ENCODE measurements at places on chromosomes 2 and 18. TPM values are rescaled to one million over a fixed set of nuclear protein-coding genes. Genes with fewer than 3 reads are reported as not detected.

The XRCC5 gene
- total RNA-seq, result 189 TPM

The GPN1 gene
- total RNA-seq, result 20.7 TPM

The IL1R1 gene
- 25.0 TPM for total RNA-seq

The SLC23A3 gene
- total RNA-seq, result 5.1 TPM

The DSC1 gene
- total RNA-seq, result not detected

The TXNL1 gene
- 53.3 TPM for total RNA-seq

The RUFY4 gene
- total RNA-seq, result 0.28 TPM

The ANKRD44 gene
- 9.2 TPM for total RNA-seq

All from left colon (tissue), 2 donors.